Activated CD8-positive, alpha-beta T cell treated with anti-CD3 and anti-CD28 coated beads, Interleukin-2, amount 10 ng/mL, durations not matched to agents 7 days and 5 days (primary cell): ENCODE measurements at places on chromosomes 3 and 15. TPM values are rescaled to one million over a fixed set of nuclear protein-coding genes. Genes with fewer than 3 reads are reported as not detected.

GRCh38 chr3:65935724-65936123 is 103.0 kb downstream of the MAGI1 start:
- no peak for DNase-seq

DNA sequence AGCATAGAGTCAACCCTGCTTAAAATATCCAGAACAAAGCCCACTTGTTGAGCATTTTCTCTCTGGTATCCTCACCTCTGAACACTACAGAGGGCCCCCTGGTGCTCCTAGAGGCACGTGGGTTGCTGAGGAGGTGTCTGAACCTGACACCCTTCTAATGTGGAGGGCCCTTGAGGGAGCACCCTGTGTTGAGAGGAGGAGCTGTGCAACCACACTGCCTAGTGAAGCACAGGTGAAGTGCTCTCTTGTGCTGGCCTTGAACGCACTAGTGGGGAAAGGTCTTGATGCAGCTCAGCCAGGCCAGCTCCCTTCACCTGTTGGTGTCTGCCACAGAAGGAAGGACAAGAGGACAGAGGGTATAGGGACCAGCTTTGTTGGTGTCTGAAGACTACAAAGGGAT is 51.9 kb downstream of the CCK start:
- DNase-seq: no peak

DNA sequence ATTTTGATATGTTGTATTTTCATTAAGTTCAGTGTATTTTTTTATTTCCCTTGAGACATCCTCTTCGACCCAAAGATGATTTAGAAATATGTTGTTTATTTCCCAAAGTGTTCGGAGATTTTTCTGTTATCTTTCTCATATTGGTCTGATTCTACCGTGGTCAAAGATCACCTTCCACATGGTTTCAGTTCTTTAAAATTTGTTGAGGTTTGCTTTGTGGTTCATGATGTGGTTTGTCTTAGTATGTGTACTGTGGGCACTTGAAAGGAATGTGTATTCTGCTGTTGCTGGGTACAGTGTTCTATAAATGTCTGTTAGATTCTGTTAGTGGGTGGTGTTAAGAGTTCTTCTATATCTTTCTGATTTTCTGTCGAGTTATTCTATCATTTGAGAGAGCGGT is 103.4 kb upstream of the FHIT start:
- DNase-seq: no peak

- DNase-seq: no peak
Measured at GRCh38 chr15:71962537-71962936, 152.2 kb downstream of the NR2E3 start.

- no peak for DNase-seq
Measured at GRCh38 chr3:43223670-43224364, 62.5 kb upstream of the SNRK start.

- peak; percentile 48 for DNase-seq
Measured at GRCh38 chr3:34683851-34684250, 885.4 kb downstream of the PDCD6IP start.

- DNase-seq: no peak
Measured at GRCh38 chr3:9718118-9718517, 13.4 kb upstream of the BRPF1 start.

DNA sequence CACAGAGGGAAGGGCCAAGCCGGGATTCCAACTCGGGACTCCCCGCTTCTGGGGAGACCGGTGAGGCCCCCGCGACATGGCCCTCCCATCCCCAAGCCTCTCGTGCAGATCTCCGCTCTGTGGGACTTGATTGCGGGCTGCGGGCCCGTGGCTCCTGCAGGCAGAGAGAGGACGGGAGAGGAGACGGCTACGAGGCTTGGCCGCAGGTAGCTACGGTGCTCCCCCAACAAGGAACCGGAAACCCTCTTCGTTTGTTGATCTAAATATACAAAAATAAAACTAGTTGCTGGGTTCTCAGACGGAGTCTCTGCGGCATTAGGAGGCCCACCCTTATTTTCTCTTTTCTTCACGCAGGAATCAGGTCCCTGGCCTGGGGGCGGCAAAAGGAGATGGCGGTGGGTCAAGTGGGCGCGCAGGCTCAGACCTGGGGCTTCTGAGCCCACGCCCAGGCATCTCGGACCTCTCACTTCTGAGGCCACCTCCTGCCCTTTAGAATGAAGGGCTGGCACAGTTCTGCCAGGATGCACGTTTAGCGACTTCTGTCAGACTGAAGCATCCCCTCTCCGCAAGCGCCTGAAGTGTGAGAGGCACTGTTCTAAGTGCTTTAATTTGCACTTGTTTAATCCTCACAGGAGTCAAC is 10.9 kb downstream of the GNB5 start:
- DNase-seq: peak; percentile 64

Gene FYTTD1
- 38.4 TPM for total RNA-seq

Gene GP5
- total RNA-seq: 1.4 TPM

Gene NAA80
- total RNA-seq: 26.8 TPM
